Tongue (tissue), 3 donors: ENCODE measurements at places on chromosomes 12 and 14.

- peak; percentile 15 for DNase-seq
Measured at GRCh38 chr12:118059341-118060191, 1.4 kb downstream of the WSB2 start.

DNA sequence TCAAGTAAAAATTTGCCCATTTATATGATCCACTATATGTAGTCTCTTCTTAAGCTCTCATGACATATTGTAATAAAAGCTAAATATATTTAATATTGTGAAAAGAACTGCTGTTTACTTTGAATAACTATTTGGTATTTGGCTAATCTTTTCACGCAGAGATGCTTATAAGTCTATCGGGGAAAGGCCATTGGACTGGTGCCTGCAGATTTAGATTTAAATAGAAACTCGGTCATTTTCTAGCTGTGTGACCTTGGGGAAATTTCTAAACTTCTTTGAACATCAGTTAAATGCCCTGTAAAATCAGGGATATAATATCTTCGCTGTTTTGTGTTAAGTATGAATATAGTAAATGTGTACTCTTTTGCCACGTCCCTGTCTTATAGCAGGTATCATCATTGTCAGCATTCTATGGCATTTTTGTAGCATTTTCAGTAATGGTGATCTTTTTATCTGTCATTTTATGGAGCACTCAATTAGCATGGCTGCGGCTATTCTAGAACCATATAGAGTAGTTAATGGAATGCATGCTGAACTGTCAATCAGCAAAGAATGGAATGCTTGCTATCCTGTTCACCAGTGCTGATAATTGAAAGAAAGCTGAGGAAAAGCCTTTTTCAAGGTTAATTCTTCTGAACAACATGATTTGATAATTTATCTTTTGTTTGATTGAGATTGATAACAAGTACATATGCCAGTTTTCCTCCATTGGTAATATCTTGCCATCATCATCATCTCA lies 181.2 kb downstream of the TMTC2 start:
- DNase-seq = no peak

DNA sequence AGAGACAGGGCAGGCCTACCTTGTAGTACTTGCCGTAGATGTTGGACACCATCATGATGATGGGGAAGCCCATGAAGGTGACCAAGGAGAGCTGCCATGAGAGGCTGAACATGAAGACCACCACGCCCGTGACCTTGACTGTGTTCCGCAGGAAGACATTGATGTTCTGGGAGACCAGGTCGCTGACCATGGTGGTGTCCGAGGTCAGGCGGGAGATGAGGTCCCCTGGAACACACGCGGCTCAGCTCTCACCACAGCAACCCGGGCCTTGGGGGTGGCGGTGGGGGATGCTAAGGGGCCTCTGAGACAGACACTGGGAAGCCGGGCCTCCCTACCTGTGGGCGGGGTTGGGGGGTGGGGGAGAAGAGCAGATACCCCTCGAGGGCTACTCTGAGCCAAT lies 17.7 kb downstream of the ABCB9 start:
- DNase-seq = no peak

- DNase-seq = no peak
Measured at GRCh38 chr14:102728501-102728900, 48.7 kb upstream of the TRAF3 start.

- DNase-seq = no peak
Measured at GRCh38 chr12:15620741-15621539, 168.2 kb downstream of the EPS8 start.

DNA sequence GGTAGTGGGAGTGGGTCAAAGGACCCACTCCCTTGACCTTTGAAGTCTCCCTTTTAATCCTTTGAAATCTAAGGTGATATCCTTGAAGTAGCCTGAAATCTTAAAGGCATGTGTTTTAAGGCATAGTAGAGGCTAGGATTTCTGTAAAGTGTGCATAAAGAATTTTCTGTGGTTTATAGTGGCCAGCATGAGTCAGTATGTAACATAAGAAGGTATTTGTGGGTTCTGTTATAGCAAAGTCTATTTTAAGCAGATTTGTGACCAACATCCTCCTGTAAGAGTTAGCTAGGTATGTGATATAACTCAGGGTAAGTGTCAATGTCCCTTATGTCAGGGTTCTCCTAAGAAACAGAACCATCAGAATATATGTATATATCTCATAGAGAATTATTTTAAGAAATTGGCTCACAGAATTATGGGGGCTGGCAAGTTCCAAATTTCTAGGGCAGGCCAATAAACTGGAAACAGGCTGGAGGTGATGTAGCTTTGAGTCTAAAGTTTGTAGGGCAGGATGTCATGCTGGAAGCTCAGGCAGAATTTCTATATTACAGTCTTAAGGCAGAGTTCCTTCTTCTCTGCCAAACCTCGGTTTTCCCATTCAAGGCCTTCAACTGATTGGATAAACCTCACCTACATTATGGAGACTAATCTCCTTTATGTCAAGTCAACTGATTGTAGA lies 18.7 kb upstream of the EPYC start:
- DNase-seq = no peak

DNA sequence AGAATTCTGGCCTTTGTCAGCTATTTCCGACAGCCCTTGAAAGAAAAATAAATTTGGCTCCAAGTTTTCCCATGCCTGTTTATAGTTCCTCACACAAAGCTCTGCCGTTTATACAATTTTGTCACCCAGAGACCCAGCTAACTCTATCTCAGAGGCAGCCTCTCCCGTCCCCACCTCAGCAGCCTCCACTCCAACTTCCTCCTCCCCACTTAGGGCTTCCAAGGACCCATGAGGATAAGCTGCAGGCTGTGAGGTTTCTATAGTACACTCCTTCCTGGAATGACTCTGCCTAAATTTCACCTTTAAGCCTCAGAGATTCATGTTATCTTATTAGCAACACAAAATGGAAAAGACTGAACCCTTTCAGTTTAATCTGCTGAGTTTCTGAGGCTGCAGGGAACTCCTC lies 71.8 kb downstream of the TTC9 start:
- DNase-seq = peak; percentile 12

DNA sequence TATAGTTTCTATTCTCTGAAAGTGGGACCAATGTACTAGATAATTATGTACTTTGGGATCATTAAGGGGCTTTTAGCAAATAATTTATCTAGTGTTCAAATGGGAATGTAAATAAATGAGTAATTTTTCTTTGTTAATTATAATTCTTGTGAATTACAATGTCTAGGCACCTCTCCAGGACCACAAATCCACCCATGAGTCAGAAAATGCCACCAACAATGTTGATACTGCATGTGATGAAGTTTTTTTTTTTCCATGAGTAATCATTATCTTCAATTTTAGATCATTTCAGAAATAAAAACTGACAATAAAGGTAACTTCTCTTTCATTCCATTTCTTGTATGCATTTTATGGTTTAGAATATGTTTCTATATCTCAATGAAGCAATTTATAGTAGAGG lies 470.3 kb downstream of the VRK1 start:
- no peak for DNase-seq

DNA sequence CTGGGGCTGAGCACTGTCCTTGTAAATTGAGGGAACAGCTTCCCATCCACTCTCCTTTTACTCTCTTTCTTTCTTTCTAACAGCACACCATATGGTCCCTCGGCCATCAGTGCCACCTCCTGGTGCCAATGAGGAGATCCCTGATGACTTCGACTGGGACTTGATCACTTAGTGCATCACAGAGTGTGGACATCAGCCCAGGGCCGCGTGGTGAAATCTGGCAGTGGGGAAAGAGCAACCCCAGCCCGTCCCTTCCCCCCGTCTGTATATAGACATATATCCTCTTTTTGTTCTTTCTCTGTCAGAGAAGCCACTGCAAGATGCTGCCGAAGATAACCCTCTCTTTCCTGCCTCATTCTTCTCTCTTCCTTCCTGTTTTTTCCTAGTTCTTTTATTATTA lies 13.5 kb downstream of the C3AR1 start:
- no peak for DNase-seq

GRCh38 chr12:60059180-60059579 lies 463.4 kb downstream of the SLC16A7 start:
- no peak for DNase-seq

DNA sequence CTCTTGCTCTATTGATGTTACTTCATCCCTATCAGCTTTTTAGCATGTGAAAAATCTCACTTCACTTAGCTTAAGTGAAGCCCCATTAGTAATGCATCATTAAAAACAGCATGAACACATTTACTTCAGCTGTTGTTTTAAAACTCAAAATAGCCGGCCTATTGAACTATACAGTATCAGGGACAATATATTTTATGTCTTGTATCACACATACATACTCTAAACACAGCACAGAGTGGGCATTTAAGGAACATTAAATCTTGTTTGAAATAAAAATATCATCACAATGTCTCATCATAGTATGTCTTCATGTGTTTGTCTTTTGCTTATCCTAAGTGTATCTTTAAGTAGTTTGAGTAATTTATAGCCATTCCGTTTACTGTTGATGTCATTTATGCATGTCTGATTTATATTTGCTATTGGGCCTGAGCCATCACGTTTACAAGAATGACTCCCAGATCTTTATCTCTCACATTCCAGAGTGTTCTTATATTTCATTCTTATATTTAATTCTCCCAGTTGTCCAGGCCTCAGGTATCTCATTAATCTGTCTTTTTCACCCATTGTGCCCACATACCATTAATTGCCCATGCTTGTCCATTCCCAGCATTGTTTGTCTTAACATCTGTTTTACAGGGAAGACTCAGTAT lies 57.5 kb downstream of the ARHGAP5 start:
- DNase-seq = peak; percentile 49

GRCh38 chr12:123936956-123937706 lies 35.5 kb downstream of the CCDC92 start:
- no peak for DNase-seq

GRCh38 chr14:87199381-87199780 lies 793.6 kb downstream of the GALC start:
- DNase-seq = peak; percentile 31

GRCh38 chr12:2359725-2360629 lies 307.2 kb downstream of the CACNA1C start:
- DNase-seq = no peak

GRCh38 chr14:65471038-65471878 lies 58.7 kb downstream of the FUT8 start:
- DNase-seq = no peak
